ENCODE measurements at places on chromosomes 11 and 22.

DNA sequence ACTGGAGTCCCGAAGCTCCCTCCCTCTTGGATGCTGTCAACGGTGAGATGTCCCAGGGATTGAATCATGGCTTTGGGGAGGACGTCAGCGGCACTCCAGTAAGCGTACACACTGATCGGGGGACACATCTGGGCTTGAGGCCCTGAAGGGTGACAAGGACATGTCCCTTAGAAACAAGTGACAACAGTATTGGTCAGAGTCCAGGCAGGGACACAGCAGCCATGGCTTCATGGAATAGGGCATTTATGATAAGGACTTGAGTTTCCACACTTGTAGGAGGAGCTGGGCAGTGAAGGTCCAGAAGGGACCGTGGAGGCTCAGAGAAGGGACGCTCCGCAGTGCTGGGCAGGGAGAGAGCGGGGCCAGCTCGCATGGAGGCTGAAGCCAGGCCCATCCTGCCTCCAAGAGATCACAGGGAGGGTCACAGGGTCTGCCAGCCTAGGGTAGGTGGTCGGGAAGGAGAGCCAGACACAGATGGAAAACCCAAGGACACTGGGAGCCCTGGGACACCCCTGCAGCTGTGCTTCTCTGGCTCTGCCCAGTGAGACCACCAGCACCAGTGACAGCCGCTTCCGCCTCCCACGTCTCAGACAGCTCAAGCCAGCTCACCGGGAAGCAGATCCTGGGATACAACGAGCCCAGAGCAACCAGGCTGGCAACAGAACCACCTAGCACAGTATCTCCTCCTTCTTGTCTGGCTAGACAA is 22.9 kb upstream of the RFPL3 start:
- peak; percentile 13 for DNase-seq

- no peak for DNase-seq
Observed at GRCh38 chr11:113677685-113678084, 28.4 kb downstream of the TMPRSS5 start.

GRCh38 chr11:127919206-127920000 is 668.0 kb downstream of the ETS1 start:
- DNase-seq: no peak

DNA sequence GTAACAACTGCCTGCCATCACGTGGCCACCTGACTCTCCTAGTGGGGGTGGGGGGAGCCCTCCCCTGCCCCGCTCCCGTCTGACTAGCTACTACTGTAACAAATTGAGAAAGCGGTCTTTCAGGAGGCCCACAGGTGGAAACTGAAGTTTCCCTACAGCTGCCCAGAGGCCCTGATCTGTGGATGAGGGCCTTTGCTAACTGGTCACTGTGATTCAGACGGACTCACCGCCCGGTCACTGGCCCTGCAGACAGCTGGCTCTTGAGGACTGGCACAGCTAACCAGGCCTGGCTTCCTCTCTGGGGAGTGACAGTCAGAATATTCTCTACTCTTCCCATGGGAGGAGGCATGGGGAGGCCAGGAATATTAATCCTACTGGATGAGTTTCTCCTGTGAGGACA is 116.8 kb downstream of the ARHGAP8 start:
- DNase-seq: no peak

- no peak for DNase-seq
Observed at GRCh38 chr11:126411971-126412381, 56.5 kb downstream of the ST3GAL4 start.

GRCh38 chr11:32079553-32079952 is 11.3 kb upstream of the RCN1 start:
- DNase-seq: no peak

DNA sequence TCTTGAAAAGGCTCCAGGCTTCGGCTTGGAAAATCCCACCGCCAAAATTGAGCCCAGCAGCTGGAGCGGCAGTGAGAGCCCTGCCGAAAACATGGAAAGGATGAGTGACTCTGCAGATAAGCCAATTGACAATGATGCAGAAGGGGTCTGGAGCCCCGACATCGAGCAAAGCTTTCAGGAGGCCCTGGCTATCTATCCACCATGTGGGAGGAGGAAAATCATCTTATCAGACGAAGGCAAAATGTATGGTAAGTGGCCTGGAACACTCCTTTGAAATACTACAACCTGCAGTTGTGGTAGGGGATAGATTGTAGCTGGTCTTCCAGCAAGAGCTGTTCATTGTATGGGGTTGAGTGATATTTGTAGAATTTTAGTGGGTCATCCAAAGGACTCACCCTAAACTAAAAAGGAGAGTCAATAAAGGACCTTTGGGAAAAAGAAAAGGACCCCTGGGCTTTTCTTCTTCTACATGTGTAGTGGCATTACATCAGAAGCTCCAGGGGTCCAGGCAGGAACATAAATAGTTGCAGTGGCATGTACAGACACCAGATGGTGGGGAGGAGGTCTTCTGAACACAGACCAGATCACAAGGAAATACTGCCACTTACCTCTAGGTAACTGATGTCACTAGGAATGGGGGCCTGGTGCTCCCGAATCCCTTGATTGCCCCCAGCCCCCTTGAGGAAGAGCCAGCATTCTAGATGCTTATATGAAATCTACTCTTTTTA is 90.1 kb downstream of the TEAD1 start:
- DNase-seq: no peak

DNA sequence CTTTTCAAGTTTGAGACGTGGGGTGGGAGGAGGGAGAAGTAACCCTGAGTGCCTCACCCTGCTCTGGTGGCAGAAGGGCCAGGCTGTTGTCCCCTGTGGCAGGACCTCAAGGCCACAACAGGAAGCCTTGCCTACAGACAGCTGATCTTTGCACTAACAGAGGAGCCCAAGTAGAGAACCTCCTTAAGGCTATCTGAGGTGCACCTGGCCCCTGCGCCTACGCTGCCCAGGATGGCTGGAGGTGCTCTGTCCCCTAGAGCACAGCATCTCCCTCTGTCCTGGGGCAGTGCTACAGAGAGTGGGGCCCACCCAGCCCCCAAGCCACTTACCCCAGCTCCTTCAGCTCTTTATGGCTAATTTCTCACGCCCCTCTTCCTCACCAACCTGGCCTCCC is 27.0 kb downstream of the MYO7A start:
- no peak for DNase-seq

DNA sequence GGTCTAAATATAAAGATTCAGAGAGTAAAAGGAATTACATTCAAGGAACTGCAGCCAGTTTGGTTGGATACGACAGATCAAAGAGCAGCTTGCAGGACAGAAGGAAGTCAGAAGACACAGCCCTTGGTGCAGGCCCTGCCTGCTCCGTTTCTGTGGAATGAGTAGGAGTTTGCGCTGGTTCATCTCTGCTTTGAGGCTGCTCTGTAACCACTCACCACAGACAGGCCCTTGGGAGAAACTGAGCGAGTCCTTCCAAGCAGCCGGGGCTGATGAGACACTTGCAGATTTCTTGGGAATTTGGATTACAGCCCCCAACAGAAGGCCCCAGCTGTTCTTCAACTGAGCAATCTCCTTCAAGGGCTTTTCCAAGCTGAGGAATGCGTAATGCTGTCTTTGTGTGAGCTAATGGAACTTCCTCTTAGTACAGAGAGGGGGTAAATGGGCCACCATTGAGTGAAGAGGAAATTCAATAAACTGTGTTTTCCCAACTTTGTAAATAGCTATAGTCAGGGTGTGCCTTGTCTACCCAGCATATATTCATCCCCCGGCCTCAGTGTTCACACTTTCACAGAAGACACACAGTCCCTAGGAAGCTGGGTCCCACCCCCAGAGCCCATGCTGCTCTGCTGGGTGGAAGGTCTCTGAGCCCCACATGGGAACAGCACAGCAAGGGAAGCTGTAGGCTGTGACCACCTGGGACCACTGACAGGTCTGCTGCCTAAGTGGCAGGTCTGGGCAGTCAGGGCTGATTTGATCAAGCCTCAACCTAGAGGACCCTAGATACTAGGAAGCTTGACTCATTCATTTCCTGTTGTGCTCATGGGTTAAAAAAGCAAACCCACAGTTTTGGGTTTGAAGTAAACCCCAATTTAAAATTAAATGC is 16.6 kb downstream of the IL10RA start:
- DNase-seq: peak; percentile 73

- peak; percentile 30 for DNase-seq
Observed at GRCh38 chr11:46674463-46675287, 25.7 kb downstream of the ARHGAP1 start.
